ENCODE measurements at places on chromosomes 6 and 20.

GRCh38 chr6:163352011-163352685, 62.4 kb upstream of the QKI start:
- no peak for DNase-seq

GRCh38 chr6:30508890-30509736, 19.8 kb downstream of the HLA-E start:
- no peak for DNase-seq

GRCh38 chr6:127345521-127345920, 2.1 kb upstream of the ECHDC1 start:
- no peak for DNase-seq

DNA sequence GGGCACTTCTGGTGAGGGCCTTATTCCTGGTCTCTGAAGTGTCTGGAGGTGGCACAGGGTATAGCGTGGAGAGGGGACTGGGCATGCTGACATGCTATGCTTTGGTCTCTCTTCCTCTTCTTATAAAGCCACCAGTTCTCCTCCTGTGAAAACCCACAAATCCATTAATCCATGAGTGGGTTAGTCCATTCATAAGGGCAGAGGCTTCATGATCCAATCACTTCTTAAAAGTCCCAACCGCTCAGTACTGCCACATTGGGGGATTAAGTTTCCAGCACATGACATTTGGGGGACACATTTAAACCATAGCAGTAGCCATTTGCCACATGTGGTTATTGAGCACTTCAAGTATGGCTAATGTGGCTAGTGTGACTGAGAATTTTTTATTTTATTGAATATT, 3.8 kb upstream of the TRIB3 start:
- DNase-seq: no peak

DNA sequence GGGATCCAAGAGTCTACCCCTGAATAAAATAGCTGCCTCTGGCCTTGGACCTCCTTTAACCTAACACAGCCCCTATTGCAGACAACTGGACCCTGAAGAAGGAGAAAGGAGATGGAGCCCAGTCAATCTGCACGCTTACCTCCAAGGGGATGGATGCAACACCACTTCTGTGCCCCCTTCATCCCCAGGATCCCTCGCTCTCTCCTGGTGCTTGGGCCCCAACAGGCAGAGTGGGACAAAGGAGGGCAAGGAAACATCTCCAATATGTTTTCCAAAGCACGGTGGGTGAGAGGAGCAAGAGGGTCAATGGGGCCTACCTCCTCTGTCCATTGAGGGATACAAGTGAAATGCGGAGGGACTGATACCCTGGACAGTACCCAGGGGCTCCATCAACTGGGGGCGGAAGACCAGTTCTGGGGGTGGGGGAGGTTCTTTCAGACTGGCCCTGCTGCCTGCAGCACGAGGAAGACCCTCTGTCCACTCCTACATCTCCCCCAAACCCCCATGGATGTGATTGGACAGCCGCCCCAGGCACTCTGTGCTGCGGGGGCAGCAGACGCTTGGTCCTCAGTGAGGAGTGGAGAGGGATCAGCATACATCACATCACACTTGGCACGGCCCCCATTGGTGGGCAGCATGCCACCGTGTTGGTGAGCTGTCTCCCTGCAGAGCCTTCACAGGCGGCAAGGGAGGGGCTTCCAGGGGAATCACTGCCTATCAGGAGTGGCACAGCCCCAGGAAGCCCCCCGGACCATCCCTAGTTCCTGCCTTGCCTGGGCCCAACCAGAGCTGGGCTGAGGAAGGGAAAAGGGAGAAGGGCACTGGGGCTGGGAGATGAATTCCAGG, 70.6 kb downstream of the MRPL14 start:
- peak; percentile 83 for DNase-seq

DNA sequence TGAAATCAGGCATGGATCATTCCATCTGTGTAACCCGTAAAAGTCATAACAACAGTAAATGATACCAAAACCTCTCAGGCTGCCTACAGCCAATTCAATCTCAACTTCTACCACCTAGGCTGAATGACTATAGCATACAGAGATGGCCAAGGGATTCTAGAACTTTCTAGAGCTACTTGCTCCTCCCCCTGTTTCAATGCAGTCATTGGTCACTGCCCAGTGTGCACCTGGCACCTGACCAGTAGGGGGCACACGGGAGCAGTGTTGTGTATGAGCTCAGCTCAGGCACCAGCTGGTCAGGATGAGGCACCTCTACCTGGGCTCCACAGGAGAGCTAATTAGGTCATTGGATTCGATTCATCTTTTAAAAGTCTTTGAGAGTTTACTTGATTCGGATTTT, 86.2 kb downstream of the PLEKHG1 start:
- DNase-seq: peak; percentile 41

- DNase-seq: no peak
Measured at GRCh38 chr6:13303668-13304017, 24.7 kb downstream of the TBC1D7 start.

GRCh38 chr6:69704916-69705315, 91.9 kb downstream of the LMBRD1 start:
- no peak for DNase-seq

DNA sequence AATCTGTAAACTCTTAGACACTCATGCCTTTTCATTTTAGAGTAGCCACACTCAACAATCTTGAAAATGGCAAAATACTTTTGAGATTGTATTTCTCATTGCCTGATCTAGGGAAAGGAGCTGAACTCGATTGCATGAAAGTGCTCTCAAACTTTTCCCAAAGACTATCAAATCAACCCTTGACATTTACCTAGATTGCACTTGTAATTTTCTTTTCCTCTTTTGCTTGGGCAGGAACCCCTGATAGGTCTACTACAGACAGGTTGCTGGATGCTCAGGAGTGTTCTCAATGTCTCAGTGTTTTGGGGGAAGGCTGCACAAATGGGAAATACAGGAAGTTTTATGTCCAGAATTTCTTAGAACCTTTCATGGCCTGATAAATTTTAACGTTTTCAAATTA, 468.0 kb upstream of the GJE1 start:
- no peak for DNase-seq

DNA sequence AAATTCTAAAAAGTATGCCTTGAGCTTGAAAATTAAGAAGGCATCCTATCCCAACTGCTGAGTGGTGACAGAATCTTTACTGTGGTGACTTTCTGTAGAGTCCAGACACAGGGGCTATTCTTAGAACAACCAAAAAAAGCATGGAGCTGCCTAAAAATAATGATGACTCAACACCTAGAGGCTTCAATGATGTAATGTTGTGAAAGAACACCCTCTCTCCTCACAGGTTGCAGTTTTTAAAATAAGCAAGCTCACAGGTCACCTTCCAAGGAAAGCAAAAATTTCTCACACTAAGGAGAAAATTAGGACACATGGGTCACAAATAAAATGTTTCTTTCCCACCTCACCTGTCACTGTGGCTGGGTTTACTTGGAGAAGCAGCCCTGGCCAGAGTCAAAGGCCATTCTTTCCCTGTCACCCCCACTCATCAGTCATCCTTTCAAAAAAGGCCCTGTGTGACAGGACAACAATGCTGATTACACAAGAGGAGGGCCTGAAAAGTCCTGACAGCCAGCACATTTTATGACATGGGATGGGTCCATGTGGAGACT, 53.5 kb downstream of the RCAN2 start:
- DNase-seq: no peak

- DNase-seq: no peak
Measured at GRCh38 chr6:105398859-105399258, 4.0 kb downstream of the PREP start.

DNA sequence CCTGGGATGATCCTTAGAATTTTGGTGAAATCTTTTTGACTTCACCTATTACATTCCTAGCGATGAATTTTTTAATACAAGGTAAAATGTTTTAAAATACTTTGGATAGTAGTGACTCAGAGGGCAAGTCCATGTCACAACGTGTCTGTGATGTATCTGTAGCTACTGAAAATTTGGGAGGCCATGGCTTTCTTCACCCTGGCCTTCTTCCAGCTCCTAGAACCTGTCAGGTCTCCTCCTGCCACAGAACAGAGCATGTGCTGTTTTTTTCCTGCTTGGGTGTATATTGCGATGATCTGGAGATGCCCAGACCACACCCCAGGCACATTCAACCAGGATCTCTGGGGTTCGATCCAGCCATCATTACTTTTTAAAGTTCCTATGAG, 194.4 kb downstream of the BTBD3 start:
- no peak for DNase-seq

- DNase-seq: peak; percentile 51
Measured at GRCh38 chr6:87029711-87030314, 65.1 kb downstream of the CGA start.

DNA sequence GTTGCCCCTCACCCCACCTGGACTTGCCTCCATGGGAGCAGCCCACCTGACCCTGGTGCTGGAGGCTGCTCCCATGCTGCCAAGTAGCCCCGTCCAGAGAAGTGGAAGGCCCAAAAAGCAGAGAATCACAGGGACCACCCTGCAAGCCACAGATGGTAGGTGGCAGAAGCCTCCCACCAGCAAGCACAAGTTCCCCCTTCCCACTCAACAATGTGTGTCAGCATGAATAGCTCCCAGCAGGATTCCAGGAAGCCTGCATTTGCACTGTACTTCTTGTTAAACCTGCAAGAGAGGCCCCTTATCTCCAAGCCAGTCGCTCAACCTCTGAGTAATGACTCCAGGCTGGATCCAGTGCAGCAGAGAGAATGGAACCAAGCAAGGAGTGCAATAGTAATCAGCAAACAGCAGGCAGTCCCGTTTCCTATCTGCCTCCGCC, 180.8 kb upstream of the CST7 start:
- DNase-seq: no peak

- no peak for DNase-seq
Measured at GRCh38 chr20:1905693-1906092, 10.5 kb downstream of the SIRPA start.

DNA sequence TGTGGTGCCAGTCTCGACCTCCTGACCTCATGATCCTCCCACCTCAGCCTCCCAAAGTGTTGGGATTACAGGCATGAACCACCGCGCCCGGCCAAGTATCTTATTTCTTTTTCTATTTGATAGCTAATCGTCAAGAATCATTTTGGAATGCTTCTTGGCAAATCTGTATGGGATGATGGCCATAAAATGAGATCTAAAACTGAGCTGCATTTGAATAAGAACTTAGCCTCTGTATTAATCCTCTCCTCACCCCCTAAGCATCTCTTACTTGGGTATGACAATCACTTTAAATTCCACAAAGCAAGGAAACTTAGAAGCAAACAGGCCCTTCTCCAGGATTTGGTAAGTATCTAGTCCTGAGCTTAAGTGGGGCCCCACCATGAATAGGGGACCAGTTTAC, 108.9 kb upstream of the BTBD3 start:
- no peak for DNase-seq

DNA sequence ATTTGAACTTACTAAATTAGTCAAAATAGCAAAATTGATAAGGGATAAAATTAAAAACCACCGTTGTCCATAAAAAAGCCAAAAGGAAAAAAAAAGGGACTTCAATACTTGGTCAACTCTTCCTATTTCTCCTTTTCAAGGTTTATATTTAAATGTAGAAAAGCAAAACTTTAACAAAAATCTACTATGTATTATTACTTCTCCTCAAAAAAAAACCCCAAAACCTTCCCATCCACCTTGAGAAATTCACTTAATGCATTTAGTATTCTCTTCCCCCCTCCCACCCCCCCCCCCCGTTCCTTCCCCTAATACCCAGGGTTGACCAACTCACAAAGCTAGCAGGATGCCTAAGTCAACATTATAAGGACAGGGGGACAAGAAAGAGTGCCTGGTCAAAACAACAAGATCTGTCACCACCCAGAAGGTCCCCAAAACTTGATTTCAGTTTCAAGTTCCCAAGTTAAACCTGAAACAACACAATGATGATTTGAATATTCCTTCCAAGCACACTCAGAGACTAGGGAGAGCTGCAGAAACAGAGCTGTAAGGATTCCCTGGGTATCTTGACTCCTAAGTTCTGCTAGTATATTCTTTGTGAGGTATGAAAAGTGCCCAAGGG, 14.6 kb downstream of the GMDS start:
- no peak for DNase-seq

DNA sequence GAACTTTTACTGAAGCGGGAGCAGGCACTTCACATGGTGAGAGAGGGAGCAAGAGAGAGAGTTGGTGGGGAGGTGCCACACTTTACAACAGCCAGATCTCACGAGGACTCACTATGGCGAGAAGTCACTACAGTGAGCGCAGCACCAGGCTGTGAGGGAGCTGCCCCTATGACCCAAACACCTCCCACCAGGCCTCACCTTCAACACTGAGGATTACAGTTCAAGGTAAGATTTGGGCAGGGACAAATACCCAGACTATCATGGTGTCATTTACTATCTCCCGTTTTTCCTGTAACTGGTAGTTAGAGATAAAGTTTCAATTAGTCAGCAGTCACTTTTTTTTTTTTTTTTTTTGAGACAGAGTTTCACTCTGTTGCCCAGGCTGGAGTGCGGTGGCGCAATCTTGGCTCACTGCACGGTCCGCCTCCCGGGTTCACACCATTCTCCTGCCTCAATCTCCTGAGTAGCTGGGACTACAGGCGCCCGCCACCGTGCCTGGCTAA, 7.8 kb downstream of the RBCK1 start:
- DNase-seq: no peak

GRCh38 chr20:16488086-16488485, 85.2 kb downstream of the KIF16B start:
- DNase-seq: no peak

DNA sequence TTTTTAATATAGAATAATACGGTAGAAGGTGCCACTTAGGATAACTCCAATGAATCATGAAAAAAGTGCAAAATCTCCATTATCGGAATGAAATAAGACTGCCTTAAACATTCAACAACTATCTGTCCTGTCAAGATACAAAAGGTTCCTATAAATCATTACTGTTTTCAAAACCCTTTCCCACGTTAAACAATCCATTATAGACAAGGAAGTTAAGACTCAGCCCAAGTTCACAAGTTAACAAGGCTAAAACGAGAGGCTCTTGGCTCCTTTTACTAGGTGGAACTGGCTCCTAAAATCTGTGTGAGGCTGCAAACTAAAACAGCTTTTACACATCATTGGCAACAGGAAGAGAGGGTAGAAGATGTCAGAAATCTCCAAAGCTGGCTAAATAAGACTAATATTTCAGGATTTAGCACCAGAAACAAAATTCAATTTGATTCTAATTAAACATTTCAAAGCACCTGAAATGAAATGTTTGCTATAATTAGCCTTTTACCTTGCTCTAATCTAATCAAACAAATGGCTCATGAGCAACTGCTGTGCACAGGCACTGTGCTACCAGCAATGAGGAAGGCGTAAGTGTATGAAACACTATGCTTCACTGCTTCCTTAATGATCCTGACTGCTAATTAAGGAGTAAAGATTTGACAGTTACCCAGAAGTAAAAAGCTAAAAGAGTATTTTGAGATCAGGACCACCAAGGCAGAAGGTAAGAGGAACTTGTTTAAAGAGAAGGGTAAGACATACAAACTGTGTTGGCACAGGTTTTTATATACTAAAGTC, 109.7 kb downstream of the DST start:
- DNase-seq: no peak

- DNase-seq: no peak
Measured at GRCh38 chr6:29263001-29263400, 38.5 kb upstream of the OR14J1 start.

- no peak for DNase-seq
Measured at GRCh38 chr6:108968325-108969316, 120.4 kb downstream of the ARMC2 start.

GRCh38 chr6:154410619-154411072, 54.0 kb upstream of the IPCEF1 start:
- no peak for DNase-seq

Data from SK-N-SH (cell line).